ENCODE measurements at places on chromosomes 6 and 20.

DNA sequence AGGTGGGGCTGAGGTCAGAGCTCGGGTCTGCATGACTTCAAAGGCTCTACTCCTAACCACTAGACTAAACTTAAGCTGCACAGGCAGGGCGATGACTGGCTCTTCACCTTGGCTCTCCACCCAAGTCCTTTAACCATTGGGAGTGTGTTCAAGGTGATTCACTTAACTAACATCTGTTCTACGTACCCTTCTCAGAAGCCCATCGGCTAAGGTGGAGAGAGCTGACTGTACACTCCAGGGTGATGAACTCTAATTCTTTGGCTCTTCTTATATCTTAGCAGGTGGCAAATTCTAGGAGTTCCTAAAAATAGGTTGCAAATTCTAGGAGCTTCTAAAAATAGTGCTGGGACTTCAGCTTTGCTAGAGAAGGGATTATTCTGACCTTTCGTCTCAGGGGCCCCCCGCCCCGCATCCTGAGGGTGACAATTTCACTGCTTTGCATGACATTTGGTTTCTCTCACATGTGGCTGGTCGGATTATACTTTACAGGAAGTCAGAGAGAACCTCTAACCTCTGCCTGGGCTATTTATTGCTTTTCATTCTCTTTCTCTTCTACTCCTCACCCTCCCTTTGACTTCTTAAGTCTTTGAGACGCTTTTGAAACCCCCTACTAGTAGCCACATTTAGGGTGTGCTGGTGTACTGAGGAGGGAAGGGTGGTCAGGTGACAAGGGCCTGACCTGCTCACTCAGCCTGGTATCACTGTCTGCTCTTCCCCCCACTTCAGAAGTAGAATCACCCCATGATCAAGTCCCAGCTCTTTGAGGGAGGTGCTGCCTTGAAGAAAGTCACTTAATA, 55.5 kb downstream of the PRDM1 start:
- DNase-seq, result no peak

DNA sequence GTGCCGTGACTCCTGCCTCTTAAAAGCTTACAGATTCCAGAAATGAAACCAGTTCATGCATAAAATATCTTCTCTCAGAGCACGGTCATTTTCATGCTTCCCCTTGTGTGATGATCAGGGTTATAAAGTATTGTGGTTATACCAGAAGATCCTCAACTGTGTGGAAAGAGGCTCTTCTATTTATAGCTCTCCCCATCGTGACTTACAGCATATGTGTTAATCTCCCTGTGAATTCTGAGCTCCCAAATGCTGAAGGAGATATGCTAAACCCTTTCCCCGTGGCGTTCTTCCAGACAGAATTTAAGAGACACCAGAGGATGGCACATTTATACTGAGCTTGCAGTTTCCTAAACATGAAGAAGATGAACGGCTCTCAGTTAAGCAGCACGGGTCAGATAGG, 158.8 kb downstream of the CDH26 start:
- DNase-seq, result no peak

- DNase-seq, result no peak
These were observed 962.5 kb downstream of the KIF16B start for GRCh38 chr20:15610787-15611186.

- DNase-seq, result no peak
These were observed 107.1 kb downstream of the COL12A1 start for GRCh38 chr6:75098709-75099108.

- no peak for DNase-seq
These were observed 1.1 kb upstream of the CLIC1 start for GRCh38 chr6:31737315-31737990.

- no peak for DNase-seq
These were observed 411 bp downstream of the DSN1 start for GRCh38 chr20:36773107-36773596.

DNA sequence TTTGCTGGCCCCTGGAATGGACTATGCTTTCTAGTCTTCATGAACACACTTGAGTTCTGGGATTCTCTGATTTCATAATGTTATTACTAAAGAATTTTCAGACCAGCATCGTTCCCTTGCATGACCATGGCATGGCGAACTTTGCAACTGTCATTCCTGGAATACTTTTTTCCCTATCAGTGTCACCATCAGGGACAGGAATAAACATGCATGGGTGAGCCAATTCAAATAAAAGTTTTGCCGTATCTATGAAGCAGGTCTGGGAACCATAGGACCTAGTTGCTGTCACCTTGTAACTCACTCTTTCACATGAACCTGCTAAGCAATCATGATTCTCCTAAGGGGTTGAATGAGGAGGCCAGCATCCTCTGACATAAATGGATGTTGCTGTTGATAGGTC, 68.2 kb upstream of the AGPAT4 start:
- no peak for DNase-seq

DNA sequence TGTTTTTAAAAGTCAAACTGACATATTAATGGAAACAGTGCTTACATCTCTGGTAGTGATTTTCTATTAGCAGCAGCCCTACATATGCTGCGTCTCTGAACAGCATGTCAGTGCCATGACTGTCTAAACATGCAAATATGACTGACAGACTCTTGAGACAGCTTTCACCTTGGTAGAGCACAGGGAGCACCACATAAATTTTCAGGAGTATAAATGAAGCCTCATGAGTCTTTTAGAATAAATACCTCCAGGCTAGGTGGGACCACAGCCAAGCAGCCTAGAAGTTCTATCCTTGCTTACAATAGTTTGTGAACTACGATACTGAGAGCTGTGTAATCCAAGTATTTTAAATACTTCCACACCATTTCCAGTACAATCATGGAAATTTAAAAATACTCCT, 410.7 kb upstream of the RUNX2 start:
- DNase-seq, result no peak

GRCh38 chr6:7500752-7501282, 40.7 kb upstream of the DSP start:
- no peak for DNase-seq

- DNase-seq, result no peak
These were observed 527 bp downstream of the FBXO30 start for GRCh38 chr6:145814035-145814500.

DNA sequence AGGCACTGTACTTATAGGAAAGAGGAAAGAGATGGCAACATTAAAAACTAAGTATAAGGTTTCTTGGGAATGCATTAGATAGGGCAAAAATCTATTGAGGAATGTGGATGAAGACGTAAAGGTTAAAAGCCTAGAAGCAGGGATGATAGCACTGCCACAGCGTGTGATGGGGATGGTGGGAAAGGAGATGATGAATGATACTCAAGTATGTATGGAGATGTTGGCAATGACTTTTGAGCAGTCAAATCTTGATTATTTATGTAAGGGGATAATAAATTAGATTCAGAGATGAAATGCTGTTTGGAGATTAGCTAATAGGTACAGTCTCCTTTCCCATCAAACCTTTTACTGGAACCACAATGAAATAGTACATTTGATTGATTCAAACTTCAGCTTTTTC, 432.8 kb downstream of the GRIK2 start:
- no peak for DNase-seq

- DNase-seq, result no peak
These were observed 105.2 kb downstream of the SMLR1 start for GRCh38 chr6:130932438-130932837.

DNA sequence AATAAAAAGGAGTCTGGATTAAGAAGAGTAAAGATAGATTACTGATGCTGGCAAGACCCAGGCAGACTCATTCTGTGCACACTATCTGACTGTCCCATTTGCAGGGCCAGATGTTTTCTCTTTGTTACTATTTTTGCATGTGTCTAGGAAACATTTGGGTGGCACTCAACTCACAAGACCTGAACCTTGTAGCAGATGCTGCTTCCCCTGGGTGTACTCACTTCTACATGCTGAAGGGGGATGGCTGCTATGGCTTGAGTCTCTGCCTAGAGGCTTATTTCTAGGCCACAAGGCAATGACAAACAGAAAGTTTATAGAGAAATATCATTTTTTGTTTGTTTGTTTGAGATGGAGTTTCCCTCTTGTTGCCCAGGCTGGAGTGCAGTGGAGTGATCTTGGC, 351.4 kb downstream of the FOXA2 start:
- no peak for DNase-seq

DNA sequence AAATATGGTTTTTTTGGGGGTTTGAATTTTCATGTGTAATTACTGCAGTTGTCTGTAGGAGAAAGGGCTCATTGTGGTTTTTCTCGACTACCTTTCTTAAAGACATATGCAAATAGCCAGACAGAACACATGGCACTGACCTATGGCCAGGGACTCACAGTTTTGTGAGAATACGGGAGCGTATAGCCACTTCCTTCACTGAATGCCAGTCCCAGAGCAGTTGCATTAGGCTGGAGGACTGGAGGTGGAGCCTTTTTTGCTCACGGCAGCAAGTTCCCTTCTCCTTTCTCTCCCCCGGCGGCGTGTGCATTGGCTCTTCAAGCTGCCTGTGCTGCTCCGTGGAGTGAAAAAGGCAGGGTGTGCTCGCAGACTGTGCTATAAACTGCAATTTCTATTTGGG, 114.9 kb downstream of the AKAP7 start:
- DNase-seq, result no peak

DNA sequence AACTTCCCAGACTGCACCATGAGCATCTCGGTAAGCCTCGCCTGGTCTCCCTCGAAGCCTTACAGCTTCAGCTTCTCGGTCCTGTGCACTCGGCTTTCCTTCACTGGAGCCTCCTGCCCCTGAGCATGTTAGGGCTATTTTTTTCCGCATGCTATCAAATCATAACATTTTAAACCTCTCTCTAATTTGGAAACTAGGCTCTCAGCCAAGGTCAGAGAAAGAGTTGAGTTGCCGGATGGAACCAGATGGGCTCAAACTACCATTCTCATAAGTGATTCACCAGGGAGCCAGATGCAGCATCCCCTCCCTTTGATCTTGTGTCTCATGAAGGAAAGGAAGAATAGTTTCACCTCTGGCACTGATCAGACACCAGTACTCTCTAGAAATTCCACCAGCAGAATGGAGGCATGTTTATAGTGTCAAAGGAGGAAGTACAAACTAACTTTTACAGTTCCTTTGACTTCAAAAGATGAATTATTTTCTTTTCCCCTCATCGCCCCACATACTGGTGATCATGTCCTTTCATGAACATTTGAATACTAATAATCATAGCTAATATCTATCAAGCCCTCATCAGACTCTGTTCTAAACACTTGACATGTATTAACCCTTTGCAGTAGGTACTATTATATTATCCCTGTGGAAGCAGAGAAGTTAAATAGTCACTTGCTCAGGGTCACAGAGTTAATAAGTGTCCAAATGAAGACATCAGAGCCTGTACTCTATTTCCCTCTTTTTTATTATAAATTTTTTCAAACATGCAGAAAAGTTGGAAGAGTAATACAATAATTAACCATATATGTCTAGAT, 46.7 kb downstream of the MAP1LC3A start:
- no peak for DNase-seq

GRCh38 chr20:62860391-62860923, 1.2 kb downstream of the TCFL5 start:
- no peak for DNase-seq

GRCh38 chr6:71280701-71281100, 7.9 kb upstream of the OGFRL1 start:
- no peak for DNase-seq

- DNase-seq, result no peak
These were observed 127.8 kb downstream of the MAFB start for GRCh38 chr20:40561187-40561586.

- no peak for DNase-seq
These were observed 53.8 kb upstream of the FOXP4 start for GRCh38 chr6:41492261-41492891.

DNA sequence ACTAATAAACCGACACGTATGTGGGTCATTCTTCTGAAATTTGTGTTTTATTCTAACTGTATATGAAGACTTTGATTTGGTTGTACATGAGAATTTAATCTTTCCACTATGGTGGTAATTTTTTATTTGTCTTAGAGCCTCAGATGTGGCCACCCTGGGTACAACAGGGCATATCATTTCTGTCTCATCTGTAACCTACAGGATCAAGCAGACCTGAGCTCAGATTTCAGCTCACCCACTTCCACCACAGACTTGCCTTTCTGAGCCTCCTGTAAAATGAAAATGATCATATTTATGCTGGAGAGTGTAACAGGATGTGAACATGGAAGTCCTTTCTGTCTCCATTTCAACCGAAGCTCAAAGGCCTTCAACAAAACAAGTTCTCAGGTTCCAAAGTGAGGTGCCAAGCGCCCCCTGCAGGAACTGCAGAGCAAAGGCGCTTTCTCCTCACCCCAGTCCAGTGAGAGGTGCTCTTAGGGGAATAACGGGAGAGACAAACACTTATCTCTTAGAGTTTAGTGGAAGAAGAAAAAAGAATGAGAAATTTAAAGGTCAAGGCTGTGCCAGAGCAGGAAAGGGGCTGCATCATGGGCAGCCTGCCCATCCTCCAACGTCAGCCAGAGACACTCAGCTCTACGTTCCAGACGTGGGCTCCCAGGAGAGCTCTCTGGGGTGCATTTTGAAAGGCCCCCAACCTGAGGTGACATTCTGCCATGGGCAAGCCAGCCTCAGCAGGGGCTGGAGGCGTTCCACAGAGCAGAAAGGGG, 23.0 kb upstream of the CD24 start:
- peak; percentile 8 for DNase-seq

- no peak for DNase-seq
These were observed 28.3 kb downstream of the KCNQ5 start for GRCh38 chr6:72650081-72650745.

DNA sequence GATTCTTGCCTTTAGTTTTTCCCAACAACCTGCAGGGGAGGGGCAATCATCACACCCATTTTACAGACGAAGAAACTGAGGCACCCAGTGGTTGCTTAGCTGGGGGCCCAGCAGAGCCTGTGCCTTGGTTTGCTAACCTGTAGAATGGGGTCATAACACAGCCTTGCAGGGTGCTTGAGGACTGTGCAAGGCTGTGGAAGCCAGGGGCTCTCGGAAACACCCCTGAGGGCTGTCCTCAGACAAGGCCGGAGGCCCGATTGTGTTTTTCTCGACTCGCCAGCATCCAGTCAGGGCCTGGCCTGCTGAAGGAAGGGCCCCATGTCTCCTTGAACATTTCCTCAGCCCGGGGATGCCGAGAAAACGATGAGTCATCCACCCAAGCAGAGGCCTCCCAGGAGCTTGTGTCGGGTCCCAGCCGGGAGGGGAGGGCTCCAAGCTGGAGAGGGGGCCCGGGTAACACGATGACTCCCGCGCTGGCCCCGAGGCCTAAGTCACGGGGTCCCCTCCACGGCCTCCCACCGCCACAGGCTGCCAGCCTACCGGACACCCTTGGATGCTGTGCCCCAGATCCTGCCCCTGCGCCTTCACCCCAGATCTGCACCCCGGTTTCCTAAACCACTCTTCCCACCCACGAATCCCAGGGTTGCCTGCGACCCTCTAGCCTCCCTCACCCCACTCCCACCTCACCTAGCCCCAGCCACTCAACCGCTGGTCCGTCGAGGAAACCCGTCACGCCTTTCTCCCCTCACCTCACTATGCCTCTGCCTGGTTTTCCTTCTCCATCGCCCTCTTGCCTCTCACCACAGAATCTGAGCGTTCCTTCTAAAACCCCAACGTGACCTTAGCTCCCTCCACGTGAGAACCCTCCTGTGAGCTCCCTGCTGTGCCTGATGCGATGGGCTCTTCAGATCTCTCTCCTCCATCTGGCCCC, 10.6 kb downstream of the NOL4L start:
- DNase-seq, result no peak
